AML-193 (cell line): ENCODE measurements at places on chromosomes 5 and 9.

DNA sequence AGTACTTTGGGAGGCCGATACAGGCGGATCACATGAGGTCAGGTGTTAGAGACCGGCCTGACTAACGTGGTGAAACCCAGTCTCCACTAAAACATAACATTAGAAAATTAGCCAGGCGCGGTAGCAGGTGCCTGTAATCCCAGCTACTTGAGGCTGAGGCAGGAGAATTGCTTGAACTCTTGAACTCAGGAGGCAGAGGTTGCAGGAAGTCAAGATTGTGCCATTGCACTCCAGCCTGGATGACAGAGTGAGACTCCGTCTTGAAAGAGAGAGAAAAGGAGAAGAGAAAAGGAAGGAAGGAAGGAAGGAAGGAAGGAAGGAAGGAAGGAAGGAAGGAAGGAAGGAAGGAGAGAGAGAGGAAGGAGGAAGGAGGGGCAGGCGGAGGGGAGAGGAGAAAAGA lies 45.1 kb downstream of the MYO10 start:
- DNase-seq, result no peak

GRCh38 chr9:77949751-77950436 lies 81.7 kb downstream of the GNAQ start:
- DNase-seq, result no peak

DNA sequence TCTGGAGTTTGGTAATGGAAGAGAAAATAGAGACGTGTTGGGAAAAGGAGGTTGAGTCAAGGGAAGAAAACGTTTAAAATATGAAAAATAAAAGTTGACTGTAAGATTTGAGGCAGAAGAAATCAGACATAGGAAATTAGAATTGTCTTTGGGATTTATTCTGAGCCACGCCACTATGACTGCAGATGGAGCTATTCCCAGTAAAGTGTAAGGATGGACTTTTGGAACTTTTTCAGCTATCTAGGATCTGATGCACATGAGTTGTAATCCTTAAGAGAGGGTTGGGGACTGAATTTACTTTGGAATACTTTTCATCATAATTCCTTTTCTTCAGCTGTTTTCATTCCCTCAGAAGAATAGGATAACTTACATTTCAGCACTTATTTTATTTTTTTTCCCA lies 336.7 kb downstream of the FAM170A start:
- no peak for DNase-seq

DNA sequence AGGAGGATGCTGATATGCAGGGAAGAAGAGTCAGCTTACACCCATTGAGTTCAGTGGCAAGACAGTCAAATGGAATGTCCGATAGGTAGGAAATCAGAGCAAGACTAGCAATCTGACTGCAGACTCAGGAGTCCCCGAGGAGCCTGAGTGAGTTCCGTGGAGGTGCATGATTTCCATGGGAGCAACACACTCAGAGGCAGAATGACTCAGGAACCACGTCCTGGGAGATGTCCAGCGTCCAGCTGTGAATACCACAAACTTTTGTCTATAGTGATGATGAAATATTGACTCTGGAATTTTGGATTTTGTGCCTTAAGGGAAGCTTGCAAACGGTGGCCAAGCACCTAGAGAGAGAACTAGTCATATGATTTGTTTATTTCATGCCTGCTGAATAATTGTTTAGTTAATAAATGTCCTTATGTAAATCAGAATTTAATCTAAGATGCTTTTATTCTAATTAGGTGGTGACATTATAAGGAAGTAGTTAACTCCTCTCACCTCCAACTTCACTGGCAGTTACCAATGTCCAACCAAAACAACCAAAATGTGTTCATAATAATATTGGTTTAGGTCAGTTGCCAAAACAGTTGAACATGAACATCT lies 100.4 kb downstream of the PDE4D start:
- no peak for DNase-seq

GRCh38 chr5:1707467-1707866 lies 92.2 kb downstream of the MRPL36 start:
- DNase-seq, result no peak

GRCh38 chr5:40397091-40397490 lies 282.6 kb upstream of the PTGER4 start:
- no peak for DNase-seq

DNA sequence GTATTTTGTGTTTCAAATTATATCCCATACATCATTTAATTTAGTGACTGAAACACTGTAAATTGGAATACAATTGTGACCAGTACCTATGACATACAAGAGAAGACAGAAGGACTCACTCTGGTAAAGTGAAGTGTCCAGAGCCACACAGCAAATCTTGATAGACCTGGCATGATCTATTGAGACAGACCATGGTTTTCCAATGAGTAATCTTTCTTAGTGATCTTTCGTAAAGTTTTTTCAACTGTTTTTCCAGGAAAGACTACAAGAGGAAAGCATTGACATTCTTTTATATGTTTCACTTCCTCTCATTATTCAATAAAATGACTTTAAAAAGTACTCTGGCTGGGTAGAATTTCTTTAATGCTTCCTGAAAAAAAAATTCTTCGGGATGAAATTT lies 43.3 kb upstream of the ALDH1A1 start:
- DNase-seq, result no peak

DNA sequence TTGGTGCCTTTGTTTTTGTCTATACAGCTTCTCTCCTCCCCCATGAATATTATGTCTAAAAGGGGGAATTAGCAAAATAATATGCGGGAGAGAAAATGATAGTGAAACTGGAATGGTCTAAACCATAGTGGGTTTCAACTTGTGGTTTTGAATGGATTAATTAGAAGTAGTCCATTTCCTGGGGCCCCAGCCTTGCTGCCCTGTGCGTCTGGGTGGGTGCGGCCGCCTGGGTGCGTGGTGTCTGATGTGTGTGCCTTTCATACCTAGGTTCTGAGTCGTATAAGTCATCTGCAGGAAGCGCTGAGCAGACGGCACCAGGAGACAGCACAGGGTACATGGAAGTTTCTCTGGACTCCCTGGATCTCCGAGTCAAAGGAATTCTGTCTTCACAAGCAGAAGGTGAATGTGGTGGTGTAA lies 120.0 kb upstream of the CACNA1B start:
- DNase-seq, result no peak

- DNase-seq, result peak; percentile 26
Measured at GRCh38 chr5:112109331-112110007, 309.6 kb downstream of the EPB41L4A start.

DNA sequence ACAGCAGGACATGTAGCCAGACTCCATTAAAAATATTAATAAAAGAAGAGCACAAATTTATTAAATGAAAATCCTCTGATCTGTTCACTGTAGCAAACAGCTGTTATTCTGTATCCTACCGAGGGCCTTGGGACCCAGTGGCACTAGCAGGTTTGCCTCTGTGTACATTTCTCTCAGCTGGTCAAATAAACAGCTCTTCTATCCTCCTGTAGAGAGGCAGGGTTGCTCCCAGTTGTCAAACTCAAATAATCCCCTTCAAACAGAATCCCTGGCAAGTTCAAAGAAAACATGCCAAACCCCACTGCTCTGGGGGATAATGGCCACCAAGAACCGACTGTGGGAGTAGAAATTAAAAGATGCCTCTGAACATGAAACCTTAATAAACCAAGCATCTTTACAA lies 1262.0 kb upstream of the DMAC1 start:
- no peak for DNase-seq

DNA sequence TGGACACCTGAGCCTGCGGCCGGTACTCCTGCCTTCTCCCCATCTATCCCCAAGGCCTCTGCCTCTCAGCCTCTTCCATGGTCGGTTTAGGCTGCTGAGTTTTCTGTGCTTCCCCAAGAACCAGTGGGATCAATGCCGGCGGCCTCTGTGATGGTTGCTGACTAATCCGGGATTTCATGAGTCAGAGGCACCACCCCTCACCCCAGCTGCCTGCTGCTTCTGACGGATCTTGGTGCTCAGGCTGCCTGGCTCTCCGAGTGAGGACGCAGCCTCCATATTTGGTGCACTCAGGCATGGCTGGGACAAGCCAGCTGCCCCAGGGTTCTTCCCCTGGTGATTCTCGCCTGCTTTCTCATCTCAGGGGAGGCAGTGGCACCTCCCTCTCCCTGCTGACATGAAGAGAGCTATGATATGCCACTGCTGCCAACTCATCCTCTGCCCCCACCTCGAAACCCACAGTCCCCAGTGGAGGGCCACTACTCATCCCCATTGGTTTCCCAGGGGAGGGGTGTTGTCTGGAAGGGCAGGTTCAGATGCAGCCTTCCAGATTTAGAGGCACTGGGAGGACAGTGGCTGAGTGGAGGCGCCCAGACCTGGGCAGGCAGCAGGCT lies 3.3 kb upstream of the MAN1B1 start:
- DNase-seq, result no peak

GRCh38 chr5:173563246-173563645 lies 53.2 kb downstream of the BOD1 start:
- no peak for DNase-seq

DNA sequence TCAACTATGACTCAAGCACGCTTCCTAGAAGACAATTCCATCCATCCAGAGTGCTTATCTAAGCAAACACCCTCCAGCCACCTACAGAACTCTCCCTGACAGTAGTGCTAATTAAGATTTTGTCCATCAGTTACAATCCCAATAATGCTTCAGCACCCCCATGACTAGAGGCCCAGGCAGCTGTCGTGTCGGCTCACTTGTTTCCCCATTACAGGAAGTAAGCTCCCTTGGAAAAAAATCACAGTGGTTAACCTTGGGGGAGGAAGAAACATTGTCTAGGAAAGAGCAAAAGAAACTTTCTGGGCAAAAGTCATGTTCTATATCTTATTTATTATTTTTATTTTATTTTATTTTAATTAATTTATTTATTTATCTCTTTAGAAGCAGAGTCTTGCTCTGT lies 108.8 kb upstream of the LPAR1 start:
- no peak for DNase-seq
